ENCODE measurements at places on chromosomes 16 and 17. TPM values are rescaled to one million over a fixed set of nuclear protein-coding genes. Genes with fewer than 3 reads are reported as not detected.

DNA sequence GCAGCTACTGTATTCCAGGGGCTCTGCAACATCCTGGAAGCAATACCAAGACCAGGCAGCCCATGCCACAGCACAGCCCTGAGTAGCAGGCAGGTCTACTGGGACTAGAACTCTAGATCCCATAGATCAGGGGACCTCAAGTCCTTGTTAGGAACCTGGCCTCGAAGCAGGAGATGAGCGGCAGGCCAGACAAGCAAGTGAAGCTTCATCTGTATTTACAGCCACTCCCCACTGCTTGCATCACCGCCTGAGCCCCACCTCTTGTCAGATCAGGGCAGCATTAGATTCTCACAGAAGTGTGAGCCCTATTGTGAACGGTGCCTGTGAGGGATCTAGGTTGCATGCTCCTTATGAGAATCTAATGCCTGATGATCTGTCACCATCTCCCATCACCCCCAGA lies 295.7 kb upstream of the TNRC6C start:
- no peaks in the 10 kb centered on the region for H3K4me1 ChIP-seq
- no peak overlapping the region for H3K27ac ChIP-seq

- H3K27ac ChIP-seq, result no peak overlapping the region
- H3K4me1 ChIP-seq, result no peaks in the 10 kb centered on the region
Measured at GRCh38 chr16:50388496-50388895, 19.7 kb upstream of the BRD7 start.

Gene MGAT5B
- total RNA-seq, result 8.2 TPM

- H3K4me1 ChIP-seq, result no peaks in the 10 kb centered on the region
- no peak for DNase-seq
- no peaks in the 10 kb centered on the region for H3K27me3 ChIP-seq
- H3K4me3 ChIP-seq, result no peak overlapping the region
- no peak overlapping the region for H3K27ac ChIP-seq
Measured at GRCh38 chr17:30586818-30587595, 109.8 kb downstream of the GOSR1 start.

- no peak for DNase-seq
- no peaks in the 10 kb centered on the region for H3K36me3 ChIP-seq
- no peak overlapping the region for H3K27ac ChIP-seq
- no peaks in the 10 kb centered on the region for H3K27me3 ChIP-seq
Measured at GRCh38 chr17:70483624-70484023, 314.3 kb downstream of the KCNJ2 start.

Gene DNAH3
- 1.2 TPM for total RNA-seq

GRCh38 chr17:4542003-4542725 lies 13.0 kb downstream of the MYBBP1A start:
- peaks cover 5% of the 10 kb centered on the region for H3K36me3 ChIP-seq
- H3K4me3 ChIP-seq, result no peak overlapping the region
- no peaks in the 10 kb centered on the region for H3K4me1 ChIP-seq
- no peak overlapping the region for H3K27ac ChIP-seq

GRCh38 chr17:79046197-79046915 lies 22.4 kb downstream of the C1QTNF1 start:
- H3K27ac ChIP-seq, result no peak overlapping the region
- no peaks in the 10 kb centered on the region for H3K36me3 ChIP-seq
- H3K4me3 ChIP-seq, result no peak overlapping the region
- H3K4me1 ChIP-seq, result no peaks in the 10 kb centered on the region

GRCh38 chr17:55317284-55317683 lies 52.5 kb downstream of the HLF start:
- no peak overlapping the region for H3K27ac ChIP-seq
- H3K4me1 ChIP-seq, result no peaks in the 10 kb centered on the region
- H3K27me3 ChIP-seq, result no peaks in the 10 kb centered on the region

GRCh38 chr17:15934866-15935265 lies 10.1 kb upstream of the ADORA2B start:
- DNase-seq, result no peak
- H3K27me3 ChIP-seq, result no peaks in the 10 kb centered on the region
- H3K36me3 ChIP-seq, result no peaks in the 10 kb centered on the region
- no peak overlapping the region for H3K4me3 ChIP-seq

Data from GM23338 (cell line).